Right lobe of liver (tissue), 6 donors: ENCODE measurements at places on chromosomes 5 and 9.
A peak's percentile ranks its signal among the peaks of the same experiment; 100 is the strongest.

- peaks cover 12% of the 10 kb centered on the region for H3K4me1 ChIP-seq
- no peak overlapping the region for H3K4me3 ChIP-seq
- H3K36me3 ChIP-seq = no peaks in the 10 kb centered on the region
- peak overlapping the region; percentile 80 for H3K27ac ChIP-seq
- peak; percentile 56 for DNase-seq
Measured at GRCh38 chr5:757931-758697, 26.4 kb downstream of the ZDHHC11B start.

GRCh38 chr5:36150676-36151433 lies 832 bp downstream of the LMBRD2 start:
- H3K27ac ChIP-seq = peak overlapping the region; percentile 72
- no peaks in the 10 kb centered on the region for H3K27me3 ChIP-seq
- H3K4me1 ChIP-seq = peaks cover 23% of the 10 kb centered on the region
- DNase-seq = no peak
- H3K4me3 ChIP-seq = peak overlapping the region; percentile 89

- H3K36me3 ChIP-seq = no peaks in the 10 kb centered on the region
- H3K27me3 ChIP-seq = no peaks in the 10 kb centered on the region
- no peak overlapping the region for H3K4me3 ChIP-seq
- H3K27ac ChIP-seq = no peak overlapping the region
- no peak for DNase-seq
Measured at GRCh38 chr5:65982635-65983034, 56.3 kb downstream of the ERBIN start.

DNA sequence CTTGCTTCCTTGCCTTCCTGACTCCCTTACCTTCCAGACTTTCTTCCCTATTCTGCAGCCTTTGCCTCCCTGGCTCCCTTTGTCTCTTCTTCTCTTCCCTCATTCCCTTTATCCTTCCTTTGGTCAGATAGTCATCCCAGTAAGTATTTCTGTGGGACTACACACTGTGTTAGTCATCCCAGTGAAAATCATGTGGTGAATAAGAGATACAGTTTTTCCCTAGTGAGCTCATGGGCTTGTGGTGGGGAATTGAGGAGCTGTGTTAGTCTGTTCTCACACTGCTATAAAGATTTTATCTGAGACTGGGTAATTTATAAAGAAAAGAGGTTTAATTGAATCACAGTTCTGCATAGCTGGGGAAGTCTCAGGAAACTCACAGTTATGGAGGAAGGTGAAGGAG lies 109.8 kb upstream of the EDIL3 start:
- no peaks in the 10 kb centered on the region for H3K4me1 ChIP-seq
- no peak overlapping the region for H3K27ac ChIP-seq
- no peak overlapping the region for H3K4me3 ChIP-seq
- DNase-seq = no peak
- H3K27me3 ChIP-seq = no peaks in the 10 kb centered on the region

DNA sequence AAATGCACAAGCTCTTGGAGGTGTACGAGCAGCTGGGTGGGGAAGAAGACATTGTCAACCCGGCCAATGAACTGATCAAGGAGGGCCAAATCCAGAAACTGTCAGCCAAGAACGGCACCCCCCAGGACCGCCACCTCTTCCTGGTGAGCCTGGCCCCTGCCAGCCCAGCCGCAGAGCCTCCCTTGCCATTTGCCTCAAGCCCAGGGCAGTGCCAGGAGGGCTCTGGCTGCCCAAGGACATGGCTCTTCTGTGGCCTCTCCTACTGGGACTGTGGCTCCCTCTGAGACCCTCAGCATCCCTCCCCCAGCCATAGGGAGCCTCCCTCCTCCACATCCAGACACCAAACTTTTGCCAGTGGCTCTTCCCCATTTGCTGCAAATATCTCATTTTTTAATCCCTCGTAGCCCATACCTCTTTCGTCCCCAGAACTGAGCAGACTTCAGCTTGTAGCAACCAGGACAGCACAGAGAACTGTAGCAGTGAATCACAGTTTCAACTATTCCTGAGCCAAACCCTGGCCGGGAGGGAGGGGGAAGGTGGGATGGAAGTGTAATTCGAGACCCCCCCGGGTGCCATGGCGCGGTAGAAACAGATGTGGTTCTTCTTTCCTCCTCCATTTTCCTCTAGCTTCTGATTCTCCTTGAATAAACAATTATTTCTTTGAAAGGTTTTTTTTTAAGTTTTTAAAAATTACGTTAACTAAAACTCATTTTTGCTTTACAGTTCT lies 44.5 kb upstream of the SUSD3 start:
- no peaks in the 10 kb centered on the region for H3K4me1 ChIP-seq
- H3K4me3 ChIP-seq = no peak overlapping the region
- no peak for DNase-seq
- H3K36me3 ChIP-seq = no peaks in the 10 kb centered on the region
- no peak overlapping the region for H3K27ac ChIP-seq

DNA sequence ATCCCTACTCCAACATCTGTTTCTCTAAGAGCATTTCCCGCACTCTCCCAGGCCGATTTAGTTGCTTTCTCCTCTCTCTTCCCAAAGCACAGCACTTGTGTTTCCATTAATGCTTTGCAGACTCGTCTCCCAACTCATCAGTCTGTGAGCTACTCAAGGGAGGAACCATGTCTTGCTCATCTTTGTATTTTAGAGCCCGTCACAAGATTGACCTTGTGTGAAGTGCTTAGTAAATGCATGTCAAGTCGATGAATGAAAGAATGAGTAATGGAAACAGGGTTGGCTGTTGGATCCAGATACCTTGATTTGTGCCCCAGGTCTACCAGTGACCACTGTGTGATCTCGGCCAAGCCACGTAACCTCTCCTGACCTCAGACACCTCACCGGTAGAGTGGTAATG lies 99.3 kb downstream of the KLF4 start:
- H3K27me3 ChIP-seq = no peaks in the 10 kb centered on the region
- H3K36me3 ChIP-seq = no peaks in the 10 kb centered on the region
- H3K4me3 ChIP-seq = no peak overlapping the region

DNA sequence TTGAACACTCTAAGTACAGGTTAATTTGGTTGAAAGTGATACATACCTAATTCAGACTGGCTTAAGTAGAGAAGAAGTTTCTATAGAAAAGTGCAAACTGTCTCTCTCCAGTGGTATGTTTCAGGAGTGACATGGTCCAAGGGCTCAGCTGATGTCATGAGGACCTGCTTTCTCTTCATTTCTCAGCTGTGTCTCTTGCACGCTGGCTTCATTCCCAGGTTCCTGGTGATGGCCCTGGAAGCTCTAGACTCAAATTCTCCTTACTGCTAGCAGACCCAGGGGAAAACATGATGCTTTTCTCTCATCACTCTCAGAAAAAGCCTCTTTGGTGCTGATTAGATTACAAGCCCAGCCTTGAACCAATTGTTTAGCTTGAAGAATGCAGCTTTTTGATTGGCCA lies 211.9 kb upstream of the CLINT1 start:
- no peak overlapping the region for H3K27ac ChIP-seq
- no peaks in the 10 kb centered on the region for H3K36me3 ChIP-seq
- no peaks in the 10 kb centered on the region for H3K4me1 ChIP-seq
- no peak for DNase-seq
- no peak overlapping the region for H3K4me3 ChIP-seq

- H3K27me3 ChIP-seq = no peaks in the 10 kb centered on the region
- H3K4me1 ChIP-seq = no peaks in the 10 kb centered on the region
- no peak for DNase-seq
Measured at GRCh38 chr5:139354186-139354585, 12.5 kb downstream of the PAIP2 start.

GRCh38 chr5:74394916-74395880 lies 245.3 kb downstream of the ENC1 start:
- no peaks in the 10 kb centered on the region for H3K36me3 ChIP-seq
- no peaks in the 10 kb centered on the region for H3K4me1 ChIP-seq
- no peak for DNase-seq
- no peaks in the 10 kb centered on the region for H3K27me3 ChIP-seq
- no peak overlapping the region for H3K4me3 ChIP-seq
- H3K27ac ChIP-seq = no peak overlapping the region

- no peak overlapping the region for H3K4me3 ChIP-seq
- no peak for DNase-seq
- H3K4me1 ChIP-seq = no peaks in the 10 kb centered on the region
- H3K27me3 ChIP-seq = no peaks in the 10 kb centered on the region
Measured at GRCh38 chr9:2389404-2389803, 232.2 kb upstream of the VLDLR start.

DNA sequence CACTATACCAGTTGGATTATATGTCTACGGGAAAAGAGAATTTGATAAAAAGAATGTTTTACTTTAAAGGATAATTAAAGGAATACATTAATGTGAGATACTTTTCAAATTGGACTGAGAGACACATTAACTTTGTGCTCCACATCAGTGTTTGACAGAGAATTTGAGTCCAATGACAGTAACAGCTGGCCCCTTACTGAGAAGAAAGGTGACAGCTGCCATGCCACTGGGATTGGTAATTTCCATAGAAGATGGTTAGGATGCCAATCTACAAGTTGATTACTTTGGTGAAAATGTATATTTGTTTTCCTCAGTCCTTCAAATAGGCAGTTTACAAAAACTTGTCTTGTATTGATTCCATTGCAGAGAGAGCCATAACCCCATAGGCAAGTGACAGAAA lies 578.4 kb downstream of the SLCO4C1 start:
- H3K4me3 ChIP-seq = no peak overlapping the region
- no peaks in the 10 kb centered on the region for H3K36me3 ChIP-seq
- no peak overlapping the region for H3K27ac ChIP-seq
- no peaks in the 10 kb centered on the region for H3K4me1 ChIP-seq
- no peak for DNase-seq
- H3K27me3 ChIP-seq = no peaks in the 10 kb centered on the region

GRCh38 chr5:66277981-66278380 lies 133.9 kb downstream of the SREK1 start:
- H3K4me1 ChIP-seq = no peaks in the 10 kb centered on the region
- H3K36me3 ChIP-seq = no peaks in the 10 kb centered on the region
- DNase-seq = no peak
- H3K4me3 ChIP-seq = no peak overlapping the region
- H3K27ac ChIP-seq = no peak overlapping the region

- H3K27ac ChIP-seq = no peak overlapping the region
- H3K27me3 ChIP-seq = no peaks in the 10 kb centered on the region
- peaks cover 7% of the 10 kb centered on the region for H3K36me3 ChIP-seq
- H3K4me1 ChIP-seq = peaks cover 16% of the 10 kb centered on the region
- no peak overlapping the region for H3K4me3 ChIP-seq
- DNase-seq = no peak
Measured at GRCh38 chr5:1331861-1332405, 13.0 kb downstream of the CLPTM1L start.

GRCh38 chr5:16877267-16877935 lies 58.7 kb downstream of the MYO10 start:
- no peak for DNase-seq
- H3K4me3 ChIP-seq = no peak overlapping the region
- H3K4me1 ChIP-seq = no peaks in the 10 kb centered on the region

GRCh38 chr9:13267743-13268142 lies 11.7 kb downstream of the MPDZ start:
- no peak for DNase-seq
- no peak overlapping the region for H3K4me3 ChIP-seq
- peak overlapping the region; percentile 59 for H3K27ac ChIP-seq
- H3K27me3 ChIP-seq = no peaks in the 10 kb centered on the region
- H3K4me1 ChIP-seq = no peaks in the 10 kb centered on the region

DNA sequence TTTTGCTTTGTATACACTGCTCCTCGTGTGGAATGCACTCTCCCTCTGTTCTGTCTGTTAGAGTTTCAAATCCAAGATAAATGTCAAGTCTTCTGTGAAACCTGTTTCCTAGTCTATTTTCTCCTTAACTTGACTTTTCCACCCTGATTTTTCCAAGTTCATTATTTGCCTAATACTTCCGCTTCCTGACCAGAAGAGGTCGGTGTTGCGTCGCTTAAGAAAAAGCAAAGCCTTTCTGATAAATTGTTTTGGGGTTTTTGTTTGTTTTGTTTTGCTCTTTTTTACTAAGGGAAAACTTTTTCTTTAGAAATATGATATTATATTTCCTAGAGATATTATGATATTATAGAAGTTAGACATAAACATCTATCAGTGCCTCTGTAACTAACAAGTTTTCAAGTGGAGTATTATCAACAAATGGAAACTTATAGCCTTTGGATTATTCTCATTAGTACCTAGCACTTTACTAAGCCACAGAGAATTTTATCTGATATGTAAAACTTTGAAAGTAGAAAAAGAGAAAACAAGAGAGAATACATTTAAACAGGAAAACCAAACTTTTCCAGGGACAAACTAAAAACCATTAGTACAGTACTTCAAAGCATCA lies 55.8 kb downstream of the PHAX start:
- no peaks in the 10 kb centered on the region for H3K36me3 ChIP-seq
- no peak for DNase-seq
- H3K4me1 ChIP-seq = no peaks in the 10 kb centered on the region
